ENCODE measurements at places on chromosomes 1 and 21.

GRCh38 chr1:222905151-222905550, 90.3 kb downstream of the DISP1 start:
- no peak for DNase-seq

DNA sequence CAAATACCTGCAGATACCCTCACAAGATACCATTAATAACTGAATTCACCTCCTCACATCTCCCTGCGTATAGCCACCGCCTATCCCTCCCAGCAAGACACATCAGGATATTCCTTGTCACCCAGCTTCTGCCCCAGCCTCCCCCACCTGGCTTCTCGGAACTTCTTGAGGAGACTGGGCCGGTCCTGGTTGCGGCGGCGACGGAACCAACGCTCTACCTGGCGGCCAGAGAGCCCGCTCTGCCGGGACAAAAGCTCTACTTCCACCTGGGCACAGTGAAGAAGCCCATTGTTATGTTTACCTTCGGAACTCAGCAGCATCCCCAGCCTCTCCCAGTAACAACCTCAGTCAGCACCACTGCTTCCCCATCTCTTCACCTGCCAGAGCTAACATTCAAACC, 6.7 kb downstream of the CERS2 start:
- no peak for DNase-seq

- DNase-seq: no peak
Observed at GRCh38 chr1:65230731-65231481, 78.4 kb upstream of the DNAJC6 start.

DNA sequence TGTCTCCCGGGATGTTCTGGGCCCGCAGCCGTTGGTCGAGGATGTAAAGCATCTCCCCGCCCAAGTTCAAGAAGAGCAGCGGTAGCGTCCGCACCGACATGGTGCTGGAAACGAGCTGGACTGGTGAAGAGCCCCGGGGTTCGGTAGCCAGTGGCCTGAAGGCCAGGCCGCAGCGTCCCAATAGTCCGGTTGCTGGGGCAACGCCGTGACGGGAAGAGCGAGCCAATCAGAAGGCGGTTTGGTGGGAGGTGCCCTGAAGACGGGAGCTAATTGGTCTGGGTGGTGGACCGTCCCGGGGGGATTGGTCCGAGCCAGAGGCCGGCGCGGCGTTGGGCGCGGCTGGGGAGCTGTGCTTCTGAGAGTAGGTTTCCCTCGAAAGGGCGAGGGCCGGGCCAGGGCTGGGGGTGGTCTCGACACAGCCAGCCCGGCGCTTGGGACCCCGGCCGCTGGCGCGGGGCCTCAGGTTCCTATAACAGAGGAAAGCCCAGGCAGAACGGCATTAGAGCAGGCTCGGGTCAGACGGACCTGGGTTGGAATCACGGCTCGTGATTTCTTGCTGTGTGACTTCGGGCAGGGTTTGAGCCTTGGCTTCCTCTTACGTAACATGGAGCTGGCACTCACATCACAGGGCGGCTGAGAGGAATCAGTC, at the start of gene OSCP1:
Gene OSCP1 (minus strand): TSS at position 182 of the 649 bp plus-strand sequence. CDS start 82 bp downstream, at position 100.
- peak; percentile 69 for DNase-seq

DNA sequence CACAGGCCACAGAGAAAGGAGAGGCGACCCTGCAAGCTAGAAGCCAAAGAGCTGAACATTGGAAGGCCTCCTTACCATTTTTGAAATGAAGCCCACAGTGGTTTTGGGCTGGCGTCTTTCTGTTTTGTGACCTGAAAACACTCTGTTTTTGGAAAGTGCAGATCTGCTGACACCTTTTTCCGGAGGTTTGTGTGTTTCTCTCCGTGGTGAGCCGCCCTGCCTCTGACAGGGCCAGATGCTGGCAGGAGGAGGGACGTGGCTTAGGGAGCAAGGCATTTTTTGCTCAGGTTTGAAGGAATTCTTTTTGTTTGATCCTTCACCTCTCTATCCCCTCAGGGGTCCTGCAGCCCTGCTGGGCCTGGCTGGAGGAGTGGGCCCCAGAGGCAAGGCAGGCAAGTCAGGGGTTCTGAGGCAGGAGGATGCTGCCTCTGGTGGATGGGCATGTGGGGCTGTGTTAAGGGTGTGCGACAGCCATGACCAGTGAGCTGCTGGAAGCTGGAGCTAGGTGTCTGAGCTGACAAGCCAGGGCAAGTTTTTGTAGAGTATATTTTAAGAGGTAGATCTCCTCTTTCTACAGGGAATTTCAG, 133.8 kb downstream of the CAMTA1 start:
- DNase-seq: no peak

- DNase-seq: no peak
Observed at GRCh38 chr1:181081395-181081794, 7.1 kb upstream of the IER5 start.

- no peak for DNase-seq
Observed at GRCh38 chr1:168752171-168752832, 23.3 kb upstream of the DPT start.

DNA sequence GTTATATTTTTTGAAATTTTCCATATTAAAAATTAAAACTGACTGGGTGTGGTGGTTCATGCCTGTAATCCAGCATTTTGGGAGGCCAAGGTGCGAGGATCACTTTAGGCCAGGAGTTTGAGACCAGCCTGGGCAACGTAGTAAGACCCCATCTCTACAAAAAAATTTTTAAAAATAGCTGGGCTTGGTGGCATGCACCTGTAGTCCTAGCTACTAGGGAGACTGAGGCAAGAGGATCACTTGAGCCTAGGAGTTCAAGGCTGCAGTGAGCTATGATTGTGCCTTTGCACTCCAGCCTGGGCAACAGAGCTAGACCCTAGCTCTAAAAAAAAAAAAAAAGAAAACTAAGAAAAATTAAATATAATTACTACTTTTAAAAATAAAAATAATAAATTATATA, 4.5 kb upstream of the SVBP start:
- no peak for DNase-seq

DNA sequence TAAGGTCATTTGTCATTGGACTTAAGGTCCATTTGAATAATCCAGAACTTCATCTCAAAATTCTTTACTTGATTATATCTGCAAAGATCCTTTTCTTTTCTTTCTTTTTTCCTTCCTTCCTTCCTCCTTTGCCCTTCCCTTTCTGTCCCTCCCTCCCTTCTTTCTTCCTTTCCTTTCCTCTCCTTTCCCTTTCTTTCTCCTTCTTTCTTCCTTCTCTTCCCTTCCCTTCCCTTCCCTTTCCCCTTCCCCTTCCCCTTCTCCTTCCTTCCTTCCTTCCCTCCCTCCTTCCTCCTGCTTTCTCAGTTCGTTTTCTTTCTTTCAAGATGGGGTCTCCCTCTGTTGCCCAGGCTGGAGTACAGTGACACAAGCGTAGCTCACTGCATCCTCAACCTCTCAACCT, 35.5 kb downstream of the CA6 start:
- DNase-seq: no peak

DNA sequence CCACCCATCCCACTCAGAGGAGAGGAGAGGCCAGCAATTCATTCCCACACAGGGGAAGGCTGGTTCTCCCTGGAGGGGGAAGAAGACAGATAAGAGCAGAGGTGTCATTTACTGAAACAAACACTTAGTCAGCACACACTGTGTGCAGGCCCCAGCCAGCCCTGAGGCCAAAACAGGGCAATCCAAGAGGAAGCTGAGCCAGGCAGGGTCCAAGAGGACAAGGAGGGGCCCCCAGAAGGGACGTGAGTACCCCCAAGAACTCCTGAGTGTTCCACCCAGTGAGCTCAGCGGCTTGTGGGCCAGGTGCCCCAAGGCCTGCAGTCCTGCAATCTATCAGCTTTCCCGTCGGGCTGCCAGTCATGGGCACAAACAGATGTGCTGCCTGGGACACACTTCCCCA, 15.8 kb downstream of the ADGRB2 start:
- DNase-seq: no peak

DNA sequence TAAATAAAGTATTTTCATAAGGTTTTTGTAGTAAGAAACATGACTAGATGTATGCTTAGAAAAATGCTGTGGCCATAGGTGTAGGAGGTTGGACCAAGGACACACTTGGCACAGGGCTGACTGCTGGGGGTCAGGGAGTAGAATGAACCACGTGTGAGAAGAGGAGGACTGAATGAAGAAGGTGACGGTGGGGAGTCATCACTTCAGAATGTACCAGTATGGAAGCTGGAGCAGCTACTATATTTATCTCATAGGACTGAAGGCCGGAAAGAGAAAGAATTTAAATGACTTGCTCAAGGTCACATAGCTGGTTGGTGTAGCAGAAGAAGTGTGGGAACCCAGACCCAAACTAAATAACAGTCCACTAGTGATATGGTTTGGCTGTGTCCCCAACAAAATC, 79.8 kb upstream of the HAO2 start:
- no peak for DNase-seq

DNA sequence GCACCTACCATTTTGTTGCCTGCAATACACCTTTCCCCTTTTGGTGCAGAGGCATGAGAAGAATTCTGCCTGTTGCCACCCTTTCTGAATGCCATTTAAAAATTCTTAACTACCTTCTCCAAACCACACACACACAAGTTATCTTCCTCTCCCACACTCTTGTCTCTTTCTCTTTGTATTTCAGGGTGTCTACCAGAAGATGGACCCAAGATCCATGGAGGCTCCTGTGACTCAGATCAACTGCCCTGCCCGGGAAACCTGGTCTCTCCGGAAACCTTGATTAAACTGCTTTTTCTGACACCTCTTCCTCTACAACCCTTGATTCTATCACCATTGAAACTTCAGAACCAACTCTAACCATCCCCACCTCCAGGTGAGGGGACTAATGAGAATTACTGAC, 2.4 kb upstream of the TARS2 start:
- DNase-seq: no peak

DNA sequence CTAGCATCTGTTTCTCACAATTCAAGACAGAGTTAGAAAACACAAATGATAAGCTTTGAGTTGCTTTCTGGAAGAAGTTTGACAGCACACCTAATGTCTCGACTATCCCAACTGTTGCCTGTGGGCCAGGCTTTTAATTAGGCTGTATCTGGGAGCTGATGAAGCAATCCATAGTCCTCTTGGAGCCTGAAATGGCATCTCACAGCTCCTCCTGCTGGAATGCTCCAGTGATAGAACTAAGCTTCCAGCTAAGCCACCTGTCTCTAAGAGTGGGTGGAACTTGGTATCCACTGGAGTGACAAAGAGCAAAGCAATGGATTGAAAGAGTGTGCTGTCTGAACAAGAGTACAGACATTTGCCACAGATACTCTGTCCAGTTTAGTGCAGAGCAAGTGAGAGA, 605.3 kb upstream of the NR5A2 start:
- no peak for DNase-seq

GRCh38 chr1:35079003-35079930, at the start of gene ZMYM1:
Gene ZMYM1 (plus strand): TSS chr1:35079385. CDS start chr1:35093988, 14,603 bp downstream.
- DNase-seq: peak; percentile 73

DNA sequence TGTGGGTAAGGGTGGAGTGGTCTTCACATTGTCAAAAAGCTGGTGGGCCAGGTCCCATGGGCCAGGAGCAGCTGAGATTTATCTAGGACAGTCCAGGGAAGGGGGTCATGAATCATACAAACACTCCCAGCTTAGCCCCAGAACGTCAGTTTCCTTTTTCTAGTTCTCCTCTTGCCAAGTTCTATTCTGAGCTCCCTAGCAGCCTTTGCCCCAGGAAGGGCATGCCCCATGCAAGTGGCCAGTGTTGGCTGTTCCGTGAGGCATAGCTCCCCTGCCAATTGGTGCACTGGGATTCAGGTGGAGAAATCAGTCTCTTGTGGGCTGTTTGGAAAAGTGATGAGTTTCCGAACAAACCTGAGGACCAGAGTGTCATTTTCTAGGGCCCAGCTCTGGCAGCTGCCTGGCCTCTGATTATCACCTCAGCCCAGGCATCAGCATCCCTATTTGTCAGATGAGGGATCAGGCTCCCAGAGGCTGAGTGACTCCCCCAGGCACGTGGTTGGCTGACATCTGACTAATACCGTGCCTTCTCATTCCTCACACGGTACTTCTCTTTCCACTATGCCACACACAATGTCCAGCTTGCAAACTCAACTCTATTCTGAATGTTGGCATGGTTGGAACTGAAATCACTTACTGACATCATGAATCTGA, 14.2 kb upstream of the MYOM3 start:
- DNase-seq: no peak

Data from stimulated activated CD8-positive, alpha-beta memory T cell treated with anti-CD3 and anti-CD28 coated beads, Interleukin-7, amount 100 ng/mL, for 1 hour (primary cell).